NCI-H2029 (cell line): ENCODE measurements at places on chromosomes 3 and 15.

DNA sequence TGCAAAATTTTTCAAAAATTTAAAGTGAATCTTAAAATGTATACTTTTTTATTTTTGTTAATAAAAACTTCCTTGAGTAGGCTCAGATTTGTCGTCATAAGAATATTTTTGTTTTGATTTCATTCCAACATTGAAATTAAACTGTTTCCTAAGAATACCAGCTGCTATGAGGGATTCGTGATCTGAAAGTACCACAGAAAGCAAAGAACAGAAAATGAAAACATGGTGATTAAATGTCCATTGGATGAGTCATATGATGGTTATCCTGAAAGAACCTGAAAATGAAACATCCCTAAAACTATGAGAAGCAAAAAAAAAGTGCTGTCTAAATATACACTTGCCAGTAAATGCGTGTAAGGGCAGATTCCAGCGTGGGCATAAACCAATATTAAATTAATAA lies 143.8 kb downstream of the GMNC start:
- no peak for DNase-seq

GRCh38 chr3:158313338-158313927 lies 203.5 kb downstream of the RSRC1 start:
- peak; percentile 14 for DNase-seq

DNA sequence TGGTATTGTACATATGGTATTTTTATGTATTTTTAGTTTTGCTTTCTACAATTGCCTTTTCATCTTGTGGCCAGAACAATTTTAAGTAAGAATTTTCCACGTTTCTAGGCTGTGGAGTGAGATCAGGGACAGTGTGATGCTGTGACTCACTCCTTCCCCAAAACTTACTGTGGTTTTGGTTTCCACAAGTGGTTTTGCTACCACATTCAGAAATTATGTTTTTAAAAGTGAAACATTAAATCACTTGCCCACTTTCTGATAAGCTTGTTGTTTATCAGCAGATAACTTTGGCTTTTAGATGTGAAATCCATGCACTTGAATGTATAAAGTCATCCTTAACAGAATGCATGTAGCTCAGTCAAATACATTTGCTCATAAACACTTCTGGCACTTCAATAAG lies 192.2 kb upstream of the THRB start:
- no peak for DNase-seq

- no peak for DNase-seq
These were observed 5.3 kb upstream of the GCSAM start for GRCh38 chr3:112138219-112138969.

DNA sequence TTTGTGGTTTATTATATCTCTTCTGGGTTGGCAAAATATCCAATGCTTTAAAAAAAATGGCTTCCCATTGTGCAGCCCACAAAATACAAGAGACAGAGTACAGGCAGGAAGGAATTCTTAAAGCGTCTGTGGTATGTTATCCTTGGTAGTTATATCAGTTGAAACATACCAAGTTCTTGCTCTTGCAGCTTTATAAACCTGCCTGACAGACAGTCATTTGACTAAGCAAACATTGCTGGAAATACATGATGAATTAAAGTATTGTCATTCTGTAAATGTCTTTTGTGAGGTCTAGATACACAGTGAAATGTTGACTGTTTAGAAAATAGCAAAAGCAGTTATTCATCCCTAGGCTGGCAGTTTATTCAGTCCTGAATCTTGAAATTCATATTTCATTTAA lies 44.8 kb upstream of the MAP3K13 start:
- DNase-seq, result no peak

DNA sequence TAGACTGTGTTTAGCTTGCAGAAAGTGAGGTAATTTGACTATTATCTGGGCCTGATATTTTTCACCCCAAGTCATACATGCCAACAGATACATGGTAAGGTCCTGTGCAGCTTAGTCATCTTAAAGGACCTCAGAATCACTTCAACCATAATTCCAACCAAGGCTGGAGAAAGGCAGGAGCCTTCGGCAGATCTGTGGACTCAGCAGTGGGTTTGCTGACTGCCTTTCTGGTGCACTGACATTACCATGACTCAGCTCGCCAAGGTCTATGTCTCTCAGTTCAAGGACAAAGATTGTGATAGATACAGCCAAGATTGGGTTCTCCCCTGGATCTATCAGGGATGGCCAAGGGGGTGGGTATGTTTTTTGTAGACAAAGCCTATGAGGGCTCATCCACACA lies 32.7 kb downstream of the LYZL4 start:
- DNase-seq, result no peak

DNA sequence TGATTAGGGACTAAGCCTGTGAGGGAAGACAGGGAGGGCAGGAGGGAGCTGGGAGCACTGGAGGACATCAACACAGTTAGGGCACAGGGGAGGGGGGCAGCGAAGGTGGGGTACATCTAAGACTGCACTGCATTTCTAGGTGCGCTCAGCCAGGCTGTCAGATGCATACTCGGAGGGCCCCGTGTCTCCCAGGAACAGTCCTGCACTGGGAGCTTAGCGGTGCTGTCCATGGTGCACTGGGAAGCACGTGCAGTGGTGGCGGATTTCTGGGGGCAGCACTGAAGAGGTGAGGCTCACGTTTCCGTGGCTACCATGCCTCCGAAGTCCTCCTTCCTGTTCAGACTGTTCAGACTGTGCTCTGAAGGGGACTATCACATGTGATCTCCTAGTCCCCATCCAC lies 54.4 kb downstream of the ROPN1B start:
- DNase-seq, result no peak

DNA sequence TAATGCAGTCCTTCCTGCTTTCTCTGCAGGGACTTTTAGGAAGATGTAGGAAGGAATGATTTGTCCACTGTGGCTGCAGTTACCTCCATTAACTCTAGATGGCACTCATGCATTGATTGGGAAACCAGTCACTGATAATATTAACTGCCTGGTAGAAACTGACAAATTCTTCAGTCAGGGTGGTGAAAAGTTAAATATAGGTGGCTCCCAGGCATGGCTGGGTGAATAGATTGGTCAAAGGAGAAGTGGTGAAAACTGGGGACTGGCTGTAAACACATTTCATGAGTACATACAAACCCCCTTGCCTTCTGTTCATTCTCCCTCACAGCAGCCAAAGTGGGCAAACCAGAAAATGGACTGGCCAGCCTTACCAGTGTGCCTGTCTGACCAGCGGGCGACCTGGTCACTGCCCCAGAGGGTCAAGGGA lies 333.4 kb downstream of the THSD4 start:
- DNase-seq, result peak; percentile 20

- DNase-seq, result no peak
These were observed 131.0 kb downstream of the NTRK3 start for GRCh38 chr15:88125576-88125975.

DNA sequence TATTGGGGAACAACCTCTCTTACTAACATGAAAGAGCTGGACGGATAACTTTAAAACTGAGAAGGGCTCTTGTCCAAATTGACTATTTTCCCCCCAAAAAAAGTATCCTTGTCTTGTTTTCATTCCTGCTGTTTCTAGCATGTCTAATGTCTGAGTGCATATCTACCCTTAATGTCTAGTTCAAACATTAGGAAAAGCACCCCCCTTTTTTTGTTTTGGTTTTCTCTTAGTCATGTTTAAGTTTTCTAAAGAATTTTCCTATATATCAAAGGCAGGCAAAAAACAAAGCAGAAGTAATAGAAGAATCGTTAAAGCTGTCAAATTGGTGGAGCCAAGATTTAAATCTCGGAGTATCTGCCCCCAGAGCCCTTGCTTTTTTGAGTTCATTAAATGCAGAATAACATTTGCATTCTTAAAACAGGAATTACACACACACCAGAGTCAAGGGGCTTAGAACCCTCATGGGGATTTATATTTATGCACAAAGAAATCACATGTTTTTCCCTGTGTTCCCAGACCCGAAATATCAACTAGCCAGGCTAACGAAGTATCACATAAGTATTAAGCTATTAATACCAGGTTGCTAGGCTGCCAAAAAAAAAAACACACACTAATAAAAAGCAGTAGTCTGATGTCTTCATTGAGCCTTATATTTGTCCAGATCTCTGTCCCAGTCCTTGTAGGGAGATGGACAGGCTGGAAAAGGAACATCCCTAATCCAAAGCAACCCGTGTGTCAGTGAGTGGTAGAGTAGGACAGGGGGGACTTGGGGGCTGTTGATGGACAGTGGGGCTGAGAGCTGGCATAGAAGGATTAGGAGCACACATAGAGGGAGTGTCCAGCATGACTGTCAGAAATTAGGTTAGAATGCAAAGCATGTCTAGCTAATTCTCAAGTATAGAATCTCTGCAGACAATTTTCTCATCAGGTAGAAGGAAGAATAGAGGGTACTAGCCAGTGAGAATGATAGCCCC lies 103.6 kb upstream of the BFSP2 start:
- no peak for DNase-seq
